Glutamatergic neuron (in vitro differentiated cells): ENCODE measurements at places on chromosomes 16 and 17. TPM values are rescaled to one million over a fixed set of nuclear protein-coding genes. Genes with fewer than 3 reads are reported as not detected.
A peak's percentile ranks its signal among the peaks of the same experiment; 100 is the strongest.

DNA sequence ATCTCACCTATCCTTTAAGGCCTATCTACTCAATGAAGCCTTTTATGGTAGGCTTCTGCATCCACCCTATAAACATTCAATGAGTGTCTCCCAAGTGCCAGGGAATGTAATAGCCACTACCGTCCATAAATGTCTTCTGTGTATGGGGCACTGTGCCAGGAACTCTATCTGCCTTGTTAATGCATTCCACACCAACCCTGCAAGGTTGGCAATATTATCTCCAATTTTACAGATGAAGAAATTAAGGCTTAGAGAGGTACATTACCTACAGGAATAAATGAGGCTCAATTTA is 20.0 kb downstream of the MAP3K14 start:
- H3K27me3 ChIP-seq = peaks cover 7% of the 10 kb centered on the region
- no peaks in the 10 kb centered on the region for H3K36me3 ChIP-seq
- no peak for DNase-seq
- no peak overlapping the region for H3K27ac ChIP-seq
- H3K4me1 ChIP-seq = peaks cover 37% of the 10 kb centered on the region

Gene ASIC2
- total RNA-seq = 0.74 TPM

GRCh38 chr16:66728117-66728787 is 23.2 kb downstream of the DYNC1LI2 start:
- H3K36me3 ChIP-seq = no peaks in the 10 kb centered on the region
- no peaks in the 10 kb centered on the region for H3K4me1 ChIP-seq
- no peak overlapping the region for H3K27ac ChIP-seq
- H3K4me3 ChIP-seq = no peak overlapping the region
- no peaks in the 10 kb centered on the region for H3K27me3 ChIP-seq
- no peak for DNase-seq

Gene MPP2
- 51.6 TPM for total RNA-seq

GRCh38 chr17:58529275-58529674 is 14.8 kb upstream of the MTMR4 start:
- DNase-seq = no peak
- H3K4me1 ChIP-seq = peaks cover 10% of the 10 kb centered on the region
- H3K27me3 ChIP-seq = peaks cover 6% of the 10 kb centered on the region

GRCh38 chr17:6110592-6110991 is 40.4 kb downstream of the WSCD1 start:
- H3K4me3 ChIP-seq = no peak overlapping the region
- H3K4me1 ChIP-seq = no peaks in the 10 kb centered on the region
- no peak for DNase-seq
- peaks cover 6% of the 10 kb centered on the region for H3K27me3 ChIP-seq

Gene PDILT
- not detected for total RNA-seq

Gene CACNG4
- total RNA-seq = 105 TPM

Gene ATP1B2
- 11.3 TPM for total RNA-seq

GRCh38 chr16:67179421-67180080 is 4.2 kb downstream of the MATCAP1 start:
- peaks cover 5% of the 10 kb centered on the region for H3K36me3 ChIP-seq
- H3K4me1 ChIP-seq = peaks cover 11% of the 10 kb centered on the region
- DNase-seq = no peak

Gene SDK2
- 12.3 TPM for total RNA-seq

GRCh38 chr17:34610039-34610438 is 30.7 kb downstream of the TMEM132E start:
- peak overlapping the region; percentile 26 for H3K4me3 ChIP-seq
- no peaks in the 10 kb centered on the region for H3K36me3 ChIP-seq
- H3K27ac ChIP-seq = peak overlapping the region; percentile 89
- peaks cover 67% of the 10 kb centered on the region for H3K4me1 ChIP-seq
- no peak for DNase-seq
- H3K27me3 ChIP-seq = peaks cover 7% of the 10 kb centered on the region

- H3K27me3 ChIP-seq = peaks cover 5% of the 10 kb centered on the region
- H3K27ac ChIP-seq = no peak overlapping the region
- H3K4me3 ChIP-seq = no peak overlapping the region
- DNase-seq = no peak
Measured at GRCh38 chr17:82444284-82444893, 6.2 kb downstream of the CYBC1 start.

Gene HBA2
- total RNA-seq = not detected

Gene IQCK
- 5.1 TPM for total RNA-seq

GRCh38 chr17:2137342-2138098 is 82.6 kb downstream of the HIC1 start:
- H3K27ac ChIP-seq = peak overlapping the region; percentile 83
- DNase-seq = no peak
- H3K4me1 ChIP-seq = peaks cover 17% of the 10 kb centered on the region
- no peaks in the 10 kb centered on the region for H3K36me3 ChIP-seq

Gene WFDC1
- total RNA-seq = 0.93 TPM

Gene SLC47A1
- not detected for total RNA-seq

GRCh38 chr16:2595393-2596205 is 57.8 kb downstream of the PDPK1 start:
- H3K4me3 ChIP-seq = no peak overlapping the region
- peaks cover 5% of the 10 kb centered on the region for H3K27me3 ChIP-seq
- DNase-seq = no peak
- no peak overlapping the region for H3K27ac ChIP-seq
- peaks cover 9% of the 10 kb centered on the region for H3K4me1 ChIP-seq

- no peak overlapping the region for H3K4me3 ChIP-seq
- DNase-seq = no peak
Measured at GRCh38 chr16:4290236-4290830, 17.5 kb upstream of the TFAP4 start.

DNA sequence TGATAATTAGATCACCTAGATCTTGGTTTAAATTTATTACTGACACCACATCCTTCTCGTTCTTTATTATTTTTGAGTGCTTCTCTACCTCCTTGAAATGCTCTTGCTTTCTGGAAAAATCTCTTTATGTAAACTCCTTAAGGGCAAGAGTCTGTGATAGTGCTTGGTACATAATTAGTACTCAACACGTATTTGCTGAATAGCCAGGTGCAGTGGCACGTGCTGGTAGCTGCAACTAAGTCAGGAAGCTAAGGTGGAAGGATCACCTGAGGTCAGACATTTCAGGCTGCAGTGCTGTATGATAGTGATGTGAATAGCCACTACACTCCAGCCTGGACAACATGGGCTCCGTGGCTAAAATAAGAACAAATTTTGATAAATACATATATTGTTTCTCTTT is 63.0 kb downstream of the PPM1E start:
- no peak overlapping the region for H3K4me3 ChIP-seq
- no peaks in the 10 kb centered on the region for H3K36me3 ChIP-seq

DNA sequence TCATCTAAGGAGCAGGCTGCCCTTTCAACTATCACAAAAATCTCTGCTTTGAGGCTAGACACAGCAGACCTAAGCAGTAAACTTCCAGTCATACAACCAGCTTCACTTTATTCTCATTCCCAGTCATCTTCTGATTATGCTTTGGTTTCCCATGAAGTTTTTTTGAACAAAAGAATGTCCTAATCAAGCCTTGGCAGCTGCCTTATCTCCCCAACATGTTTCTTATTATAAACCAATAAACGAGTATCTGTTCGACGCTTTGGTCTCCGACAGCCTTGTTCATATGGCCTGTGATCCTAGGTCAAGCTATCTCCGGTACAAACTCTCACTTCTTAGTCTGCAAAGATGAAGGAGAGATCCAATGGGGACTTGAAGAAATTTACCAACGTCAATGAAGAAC is 47.4 kb upstream of the CDYL2 start:
- DNase-seq = no peak
- no peaks in the 10 kb centered on the region for H3K4me1 ChIP-seq
- H3K4me3 ChIP-seq = no peak overlapping the region
- no peaks in the 10 kb centered on the region for H3K36me3 ChIP-seq

DNA sequence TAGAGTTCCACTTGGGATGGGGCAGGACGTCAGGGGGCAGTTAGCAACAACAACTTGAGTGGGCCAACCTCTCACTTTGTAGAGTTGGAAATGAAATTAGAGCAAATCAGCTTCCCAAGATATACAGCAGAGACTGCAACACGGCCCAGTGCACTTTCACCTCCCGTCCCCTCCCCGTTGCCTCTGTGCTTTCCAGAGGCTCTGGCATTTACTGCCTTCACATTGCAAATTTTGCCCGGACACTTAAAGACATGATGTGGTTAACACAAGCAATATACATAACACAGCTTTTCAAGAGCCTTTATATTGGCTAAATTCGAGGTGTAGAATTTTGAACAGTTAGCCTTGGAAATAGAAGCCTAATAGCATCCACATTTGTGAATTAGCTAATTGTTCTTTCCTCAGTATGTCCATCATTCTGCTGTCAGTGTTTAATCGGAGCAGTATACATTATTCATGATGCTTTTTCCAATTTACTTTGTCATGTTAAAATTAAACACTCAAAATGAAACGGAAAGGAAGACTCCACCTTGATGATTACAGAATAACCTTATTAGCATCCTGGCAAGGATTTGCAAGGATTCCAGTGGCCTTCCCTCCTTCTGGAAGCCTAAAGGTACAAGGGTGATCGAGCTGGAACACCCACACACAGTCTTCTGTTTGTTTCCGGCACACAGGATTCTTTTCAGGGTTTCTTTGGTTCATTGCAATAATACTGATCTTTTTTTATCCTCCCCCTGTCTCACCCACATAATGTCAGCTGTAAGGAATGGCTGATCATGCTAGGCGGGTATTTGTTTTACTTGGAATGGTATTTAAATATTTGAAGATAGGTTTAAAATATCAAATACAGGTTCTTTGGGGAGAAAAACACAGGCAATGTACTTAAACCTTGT is 190.9 kb upstream of the CACNG5 start:
- no peak for DNase-seq
- no peak overlapping the region for H3K4me3 ChIP-seq
- H3K36me3 ChIP-seq = no peaks in the 10 kb centered on the region

- no peaks in the 10 kb centered on the region for H3K36me3 ChIP-seq
- peak; percentile 89 for DNase-seq
- H3K27ac ChIP-seq = no peak within 1 kb of the TSS
Measured at GRCh38 chr16:66961065-66961744, at the start of gene CES3. Gene CES3, plus strand, starts transcription at chr16:66961266. Its CDS starts 42 bp downstream, at chr16:66961308.

- H3K27me3 ChIP-seq = no peaks in the 10 kb centered on the region
- H3K27ac ChIP-seq = no peak overlapping the region
- no peak overlapping the region for H3K4me3 ChIP-seq
- H3K36me3 ChIP-seq = no peaks in the 10 kb centered on the region
- no peak for DNase-seq
Measured at GRCh38 chr17:34926661-34927060, 34.6 kb downstream of the CCT6B start.

DNA sequence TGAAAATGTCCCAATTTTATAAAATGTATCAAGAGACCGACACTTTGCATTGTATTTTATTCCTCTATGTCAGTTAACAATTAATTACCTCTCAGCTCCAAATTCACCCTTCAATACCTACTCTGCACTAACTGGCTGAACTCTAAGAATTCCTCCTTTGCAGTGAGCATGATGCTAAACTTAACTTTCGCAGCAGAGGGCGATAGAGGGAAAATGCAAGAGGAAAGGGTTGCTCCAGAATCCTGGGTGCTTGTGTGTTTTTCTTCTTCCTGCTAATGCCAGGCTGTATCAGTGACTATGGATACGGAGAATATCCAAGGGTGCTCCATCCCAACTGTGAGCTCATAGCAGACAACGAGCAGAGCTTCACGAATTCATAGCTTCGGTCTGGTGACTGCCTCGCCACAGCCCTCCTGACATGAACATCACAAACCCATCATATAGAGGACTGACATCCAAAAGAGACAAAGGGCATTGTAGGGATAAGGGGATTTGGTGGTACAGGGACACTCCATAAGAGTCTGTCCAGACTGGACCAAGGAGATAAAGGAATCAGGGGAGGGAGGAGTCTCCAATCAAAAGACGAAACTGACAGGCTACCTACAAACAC is 172.9 kb downstream of the STX8 start:
- peak; percentile 63 for DNase-seq
- no peaks in the 10 kb centered on the region for H3K36me3 ChIP-seq
- H3K4me1 ChIP-seq = peaks cover 5% of the 10 kb centered on the region
- no peaks in the 10 kb centered on the region for H3K27me3 ChIP-seq
- H3K4me3 ChIP-seq = no peak overlapping the region
- no peak overlapping the region for H3K27ac ChIP-seq

Gene SPEM3
- total RNA-seq = not detected

Gene PLEKHG4
- total RNA-seq = 3.4 TPM

- peaks cover 5% of the 10 kb centered on the region for H3K4me1 ChIP-seq
- H3K27ac ChIP-seq = no peak overlapping the region
- no peaks in the 10 kb centered on the region for H3K36me3 ChIP-seq
Measured at GRCh38 chr17:81324851-81325713, 30.0 kb upstream of the SLC38A10 start.

Gene KCTD19
- 1.0 TPM for total RNA-seq

- no peak for DNase-seq
- H3K4me1 ChIP-seq = no peaks in the 10 kb centered on the region
- H3K36me3 ChIP-seq = peaks cover 4% of the 10 kb centered on the region
- no peaks in the 10 kb centered on the region for H3K27me3 ChIP-seq
- H3K27ac ChIP-seq = no peak overlapping the region
Measured at GRCh38 chr16:72552654-72553053, 380.7 kb upstream of the PMFBP1 start.

GRCh38 chr16:88727871-88728270 is 21.6 kb downstream of the CTU2 start:
- H3K4me1 ChIP-seq = peaks cover 17% of the 10 kb centered on the region
- H3K27ac ChIP-seq = peak overlapping the region; percentile 77
- no peak overlapping the region for H3K4me3 ChIP-seq
- peaks cover 20% of the 10 kb centered on the region for H3K27me3 ChIP-seq
- DNase-seq = peak; percentile 64
- H3K36me3 ChIP-seq = no peaks in the 10 kb centered on the region

DNA sequence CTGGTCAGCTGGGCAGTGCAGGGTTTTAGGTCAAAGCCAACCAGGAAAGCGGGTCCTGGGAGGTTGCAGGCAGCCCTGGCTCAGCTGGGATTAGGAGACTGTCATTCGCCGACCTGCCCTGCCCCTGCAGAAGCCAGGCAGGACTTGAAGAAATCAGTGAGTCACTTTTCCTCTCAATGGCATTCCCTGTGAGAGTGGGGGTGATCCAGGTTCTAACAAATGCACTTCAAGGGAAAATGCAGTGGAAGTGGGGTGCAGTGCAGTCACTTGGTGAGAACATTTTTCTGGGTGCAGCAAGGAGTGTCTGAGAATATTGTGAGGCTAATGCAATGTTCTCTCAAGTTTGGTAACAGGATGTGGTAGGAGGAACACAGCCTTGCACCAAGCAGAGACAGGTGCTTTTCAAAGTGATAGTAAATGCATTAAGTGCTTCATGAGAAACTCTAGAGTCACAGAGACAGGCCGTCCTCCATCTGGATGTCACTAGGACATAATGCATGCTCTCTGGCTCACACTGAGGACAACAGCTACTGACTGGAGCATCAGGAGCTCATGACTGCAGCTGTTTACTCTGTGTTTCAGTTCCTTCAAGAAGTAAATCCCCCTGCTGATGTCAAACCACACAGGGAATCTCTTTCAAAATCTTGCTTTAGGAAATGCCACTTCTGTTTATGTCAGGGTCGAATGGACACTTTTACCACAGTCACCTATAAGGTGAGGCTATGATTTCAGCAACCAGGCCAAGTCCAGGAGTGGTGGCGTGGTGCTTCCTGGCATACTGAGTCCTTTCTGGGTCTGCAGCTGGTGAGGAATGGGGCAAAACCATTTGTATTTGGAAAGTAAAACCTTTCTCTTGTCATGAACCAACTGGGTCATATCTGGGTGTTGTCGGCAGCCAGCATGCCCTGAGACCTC is 16.7 kb downstream of the CDK5R1 start:
- H3K4me3 ChIP-seq = no peak overlapping the region
- peaks cover 22% of the 10 kb centered on the region for H3K36me3 ChIP-seq
- H3K27me3 ChIP-seq = peaks cover 3% of the 10 kb centered on the region
- no peak for DNase-seq
- H3K27ac ChIP-seq = no peak overlapping the region

GRCh38 chr17:4514206-4514605 is 15.5 kb downstream of the SPNS2 start:
- peaks cover 15% of the 10 kb centered on the region for H3K27me3 ChIP-seq
- peaks cover 16% of the 10 kb centered on the region for H3K4me1 ChIP-seq
- no peak overlapping the region for H3K4me3 ChIP-seq
- DNase-seq = no peak
- peaks cover 5% of the 10 kb centered on the region for H3K36me3 ChIP-seq
- H3K27ac ChIP-seq = no peak overlapping the region
